ENCODE measurements at places on chromosomes 13 and 19.

DNA sequence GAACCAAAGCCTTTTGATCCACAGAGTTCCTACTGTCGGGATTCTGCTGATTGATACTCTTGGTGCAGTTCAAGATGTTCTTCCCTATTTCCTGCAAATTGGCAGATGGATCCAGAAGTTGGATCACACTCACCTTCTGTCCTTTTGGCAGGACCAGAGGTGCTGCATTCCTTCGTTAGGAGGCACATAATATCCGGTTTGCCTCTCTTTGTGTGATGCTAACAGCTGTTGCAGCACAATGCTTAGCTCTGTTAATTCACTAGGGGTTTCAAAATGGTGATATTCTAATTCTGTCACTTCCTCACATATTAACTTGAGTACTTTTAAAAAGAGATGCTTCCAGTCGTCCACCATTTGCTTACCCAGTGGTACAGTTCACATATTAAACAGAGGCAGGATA lies 15.2 kb upstream of the CHST8 start:
- DNase-seq: no peak
- H3K27me3 ChIP-seq: peaks cover 56% of the 10 kb centered on the region
- no peak overlapping the region for H3K4me3 ChIP-seq
- H3K4me1 ChIP-seq: no peaks in the 10 kb centered on the region
- H3K36me3 ChIP-seq: no peaks in the 10 kb centered on the region

DNA sequence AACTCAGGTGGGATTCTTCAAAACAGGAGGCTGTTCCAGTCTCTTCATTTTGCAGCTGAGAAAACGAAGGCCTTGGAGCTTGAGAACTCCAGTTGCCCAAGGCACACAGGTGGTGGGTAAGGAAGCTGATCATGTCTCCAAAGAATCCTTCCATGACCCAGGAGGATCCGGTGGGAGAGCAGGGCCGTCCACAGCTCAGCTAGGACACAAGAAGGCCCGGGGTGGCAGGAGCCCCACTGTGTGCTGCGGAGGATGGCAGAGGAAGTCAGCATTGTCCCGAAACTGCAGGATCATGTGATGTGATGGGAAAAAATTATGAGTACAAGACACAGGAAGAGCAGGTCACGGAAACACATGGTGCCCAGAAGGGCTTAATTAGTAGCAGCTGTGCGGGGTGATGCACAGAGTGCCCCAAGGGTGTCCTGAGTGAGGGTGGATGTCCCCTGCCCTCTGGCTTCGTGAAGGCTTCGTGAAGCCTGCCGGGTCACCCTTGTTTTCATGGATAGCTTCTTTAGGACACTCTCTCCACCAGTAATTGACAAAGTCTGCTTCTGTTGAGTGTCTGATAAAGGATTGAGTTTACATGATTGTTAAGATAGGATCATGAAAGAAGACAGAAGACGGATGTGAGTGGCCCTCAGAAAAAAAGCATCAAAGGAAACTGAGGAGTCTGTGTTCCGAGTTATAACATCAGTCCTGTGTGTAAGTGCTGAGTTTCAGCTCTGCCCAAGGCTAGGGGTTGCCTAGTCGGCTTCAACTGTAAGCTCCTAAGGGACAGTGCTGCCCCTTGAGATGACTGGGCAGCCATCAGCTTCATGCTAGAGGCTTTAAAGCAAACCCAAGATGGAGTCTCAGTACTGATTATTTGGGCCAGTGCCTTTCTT lies 33.8 kb upstream of the SACS start:
- H3K27ac ChIP-seq: peak overlapping the region; percentile 0
- peak overlapping the region; percentile 74 for H3K4me3 ChIP-seq
- peak; percentile 29 for DNase-seq
- no peaks in the 10 kb centered on the region for H3K36me3 ChIP-seq
- H3K27me3 ChIP-seq: no peaks in the 10 kb centered on the region

DNA sequence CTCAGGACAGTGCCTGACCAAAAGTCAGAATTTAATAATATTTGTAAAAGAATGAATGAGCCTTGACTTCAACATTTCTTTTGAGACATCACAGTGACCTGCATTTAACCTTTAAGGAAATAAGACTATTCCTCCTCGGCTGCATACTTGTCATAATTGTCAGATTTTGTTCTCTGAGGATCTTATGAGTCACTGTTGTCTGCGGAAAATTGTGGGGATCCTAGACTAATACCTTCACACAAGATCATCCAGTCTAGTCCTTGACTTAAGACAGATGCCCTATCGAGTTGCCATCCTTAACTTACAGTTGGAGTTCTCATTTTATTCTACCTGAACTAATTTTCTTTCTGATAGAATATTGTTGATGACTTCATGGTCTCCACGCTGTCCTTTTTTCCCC lies 198.4 kb downstream of the DLEU7 start:
- DNase-seq: no peak
- H3K27me3 ChIP-seq: no peaks in the 10 kb centered on the region
- H3K27ac ChIP-seq: no peak overlapping the region
- no peaks in the 10 kb centered on the region for H3K36me3 ChIP-seq

GRCh38 chr13:73138638-73139491 lies 80.1 kb downstream of the KLF5 start:
- DNase-seq: no peak
- H3K27ac ChIP-seq: no peak overlapping the region
- no peak overlapping the region for H3K4me3 ChIP-seq
- H3K36me3 ChIP-seq: no peaks in the 10 kb centered on the region
- no peaks in the 10 kb centered on the region for H3K27me3 ChIP-seq
- peaks cover 31% of the 10 kb centered on the region for H3K4me1 ChIP-seq

DNA sequence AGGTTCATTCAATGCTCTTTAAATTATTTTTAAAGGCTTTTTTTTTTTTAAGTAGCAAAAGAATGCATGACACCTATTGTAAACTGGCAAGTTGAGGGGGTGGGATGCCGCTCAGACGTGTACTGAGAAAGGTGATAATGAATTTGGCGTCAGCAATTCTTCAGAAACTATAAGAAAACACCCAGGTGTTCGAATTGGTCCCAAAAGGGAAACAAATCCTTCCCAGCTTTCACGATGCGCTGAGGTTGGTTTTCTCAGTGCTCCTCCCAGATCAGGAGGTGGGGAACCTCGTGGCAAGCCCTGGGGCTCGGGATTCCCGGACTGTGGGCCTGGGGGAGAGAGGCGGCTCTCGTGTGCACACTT lies 543 bp upstream of the FAM124A start:
- H3K27me3 ChIP-seq: peaks cover 47% of the 10 kb centered on the region
- H3K36me3 ChIP-seq: peaks cover 3% of the 10 kb centered on the region
- DNase-seq: no peak
- peaks cover 11% of the 10 kb centered on the region for H3K4me1 ChIP-seq
- H3K4me3 ChIP-seq: peak overlapping the region; percentile 86

DNA sequence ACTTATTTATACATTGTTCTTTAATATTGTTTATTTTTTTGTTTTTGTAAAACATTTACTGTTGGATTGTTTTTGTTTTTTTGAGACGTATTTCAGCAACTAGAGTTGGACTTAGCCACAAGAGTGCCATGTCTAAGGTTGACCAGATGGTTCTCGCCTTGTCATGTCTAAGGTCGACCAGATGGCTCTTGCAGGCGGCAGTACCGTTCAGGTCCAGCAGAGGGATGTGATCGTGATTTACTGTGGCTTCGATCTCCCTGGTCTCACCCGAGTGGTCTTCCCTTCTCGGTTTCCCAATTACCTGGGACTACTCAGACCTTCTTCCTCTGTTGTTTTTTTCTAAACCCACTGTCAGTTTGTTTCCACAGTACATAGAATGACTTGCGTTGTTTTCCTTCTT lies 1438.6 kb downstream of the UQCRFS1 start:
- no peak for DNase-seq
- H3K27me3 ChIP-seq: no peaks in the 10 kb centered on the region
- peaks cover 87% of the 10 kb centered on the region for H3K36me3 ChIP-seq
- H3K27ac ChIP-seq: no peak overlapping the region
- H3K4me1 ChIP-seq: no peaks in the 10 kb centered on the region

GRCh38 chr19:13461536-13461935 lies 44.7 kb downstream of the CACNA1A start:
- H3K4me3 ChIP-seq: no peak overlapping the region
- no peak overlapping the region for H3K27ac ChIP-seq
- peaks cover 62% of the 10 kb centered on the region for H3K27me3 ChIP-seq
- DNase-seq: no peak
- H3K4me1 ChIP-seq: peaks cover 19% of the 10 kb centered on the region

- DNase-seq: no peak
- H3K36me3 ChIP-seq: no peaks in the 10 kb centered on the region
- H3K4me3 ChIP-seq: no peak overlapping the region
- H3K27ac ChIP-seq: no peak overlapping the region
These were observed 95.1 kb downstream of the C13orf42 start for GRCh38 chr13:51015973-51016372.

DNA sequence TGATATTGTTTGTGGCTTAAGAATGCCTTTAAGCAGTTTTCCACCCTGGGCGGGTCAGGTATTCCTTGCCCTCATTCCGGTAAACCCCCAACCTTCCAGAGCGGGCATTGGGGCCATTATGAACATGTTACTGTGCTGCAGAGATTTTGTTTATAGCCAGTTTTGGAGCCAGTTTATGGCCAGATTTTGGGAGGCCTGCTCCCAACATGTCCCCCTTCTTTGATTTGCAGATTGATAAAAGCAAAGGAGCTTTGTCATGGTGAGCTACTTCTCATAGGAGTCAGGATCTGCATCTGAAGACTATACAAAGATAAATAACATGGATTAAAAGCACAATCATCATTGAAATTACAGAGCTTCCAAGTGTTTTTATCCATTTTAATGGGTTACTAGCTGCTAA lies 36.9 kb upstream of the ZNF562 start:
- DNase-seq: no peak
- H3K4me1 ChIP-seq: no peaks in the 10 kb centered on the region
- peaks cover 2% of the 10 kb centered on the region for H3K36me3 ChIP-seq
- peaks cover 24% of the 10 kb centered on the region for H3K27me3 ChIP-seq
- no peak overlapping the region for H3K4me3 ChIP-seq

GRCh38 chr19:7681340-7682174 lies 924 bp downstream of the TRAPPC5 start:
- H3K4me3 ChIP-seq: peak overlapping the region; percentile 87
- H3K27me3 ChIP-seq: peaks cover 32% of the 10 kb centered on the region
- H3K36me3 ChIP-seq: no peaks in the 10 kb centered on the region
- H3K27ac ChIP-seq: peak overlapping the region; percentile 90

DNA sequence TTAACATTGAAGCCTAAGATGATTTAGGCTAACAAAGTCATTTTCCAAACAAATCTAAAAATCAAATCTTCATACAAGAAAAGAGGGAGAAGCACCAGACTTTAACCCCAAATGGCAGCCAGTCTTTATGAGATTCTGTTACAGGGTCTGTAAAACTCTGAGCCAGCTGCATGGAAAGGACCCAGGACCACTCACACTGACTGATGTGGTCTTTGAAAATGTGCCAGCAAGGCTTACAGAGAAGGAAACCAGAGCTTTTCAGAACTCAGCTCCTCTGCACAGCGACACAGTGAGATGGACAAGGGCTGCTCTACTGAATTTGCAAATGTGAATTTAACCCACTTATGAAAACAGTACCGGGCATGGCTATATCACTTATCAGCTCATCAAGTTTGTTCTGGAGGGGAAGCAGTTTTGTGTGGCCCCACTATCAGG lies 98.8 kb upstream of the SERP2 start:
- H3K36me3 ChIP-seq: no peaks in the 10 kb centered on the region
- H3K4me1 ChIP-seq: peaks cover 11% of the 10 kb centered on the region
- H3K4me3 ChIP-seq: no peak overlapping the region
- H3K27me3 ChIP-seq: no peaks in the 10 kb centered on the region
- no peak for DNase-seq
- H3K27ac ChIP-seq: no peak overlapping the region

GRCh38 chr19:1568320-1569019 lies at the start of gene MEX3D:
MEX3D (minus strand) TSS chr19:1568325; CDS start chr19:1568058, 267 bp downstream.
- H3K27ac ChIP-seq: peak within 1 kb of the TSS; percentile 94
- peak within 1 kb of the TSS; percentile 88 for H3K4me3 ChIP-seq
- H3K4me1 ChIP-seq: peaks cover 17% of the 10 kb centered on the region
- peaks cover 5% of the 10 kb centered on the region for H3K36me3 ChIP-seq
- DNase-seq: peak; percentile 57
- peaks cover 24% of the 10 kb centered on the region for H3K27me3 ChIP-seq

DNA sequence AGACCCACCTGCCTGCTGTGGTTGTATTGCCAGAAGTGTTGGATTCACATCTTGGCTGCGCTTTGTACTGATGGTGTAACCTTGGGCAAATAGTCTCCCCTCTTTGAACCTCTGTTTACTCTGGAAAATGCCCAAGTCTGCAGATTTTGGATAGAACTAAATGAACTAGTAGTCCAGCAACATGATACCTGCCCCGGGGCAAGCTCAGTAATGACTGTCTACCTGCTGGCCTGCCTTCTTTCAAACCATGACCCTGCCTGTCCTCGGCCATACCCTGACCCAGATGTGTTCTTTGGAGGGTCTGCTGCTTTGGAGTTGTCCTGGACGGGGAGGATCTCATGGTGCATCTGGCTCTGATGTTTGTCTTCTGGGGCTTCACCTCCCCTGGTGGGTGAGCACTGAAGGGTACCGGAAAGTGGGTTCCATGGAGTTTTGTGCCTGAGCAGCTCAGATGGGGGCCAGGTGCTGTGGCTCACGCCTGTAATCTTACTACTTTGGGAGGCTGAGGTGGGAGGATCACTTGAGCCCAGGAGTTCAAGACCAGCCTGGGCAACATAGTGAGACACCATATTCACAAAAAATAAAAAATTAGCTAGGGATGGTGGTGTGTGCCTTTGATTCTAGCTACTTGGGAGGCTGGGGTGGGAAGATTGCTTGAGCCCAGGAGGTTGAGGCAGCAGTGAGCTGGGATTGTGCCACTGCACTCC lies 59.5 kb downstream of the TNFRSF19 start:
- no peak for DNase-seq
- H3K4me3 ChIP-seq: no peak overlapping the region
- H3K4me1 ChIP-seq: peaks cover 51% of the 10 kb centered on the region
- peaks cover 9% of the 10 kb centered on the region for H3K36me3 ChIP-seq
- H3K27me3 ChIP-seq: no peaks in the 10 kb centered on the region

DNA sequence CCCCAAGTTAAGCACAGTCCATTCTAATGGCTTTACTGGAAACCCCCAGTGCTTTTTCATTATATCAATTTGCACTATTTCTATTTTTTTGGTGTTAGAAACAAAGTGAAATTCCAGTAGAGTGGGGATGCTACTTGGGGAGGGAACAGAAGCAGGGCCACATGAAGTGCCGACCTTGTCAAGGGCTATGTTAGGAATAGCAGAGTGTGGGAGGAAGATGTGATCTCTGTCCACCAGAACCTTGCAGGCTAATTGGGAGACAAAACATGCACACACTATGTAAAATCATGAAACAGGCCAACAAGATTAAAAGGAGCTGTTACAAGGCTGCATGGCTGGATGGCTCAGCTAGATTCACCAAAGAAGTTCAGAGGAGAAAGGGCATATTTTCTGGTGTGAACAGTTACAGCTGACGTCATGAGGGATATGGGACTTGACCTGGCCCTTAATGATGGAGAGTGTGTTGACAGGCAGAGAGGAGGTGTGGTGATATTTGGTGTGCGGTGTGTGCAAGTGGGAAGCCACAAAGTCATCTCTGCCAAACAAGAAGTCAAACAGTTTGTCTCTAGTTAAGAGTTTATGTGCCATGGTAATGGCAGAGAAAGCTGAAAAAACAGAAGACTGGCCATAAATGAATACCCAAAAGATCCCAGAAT lies 318.4 kb upstream of the MAB21L1 start:
- H3K4me1 ChIP-seq: peaks cover 11% of the 10 kb centered on the region
- no peak overlapping the region for H3K27ac ChIP-seq
- H3K4me3 ChIP-seq: no peak overlapping the region
- DNase-seq: no peak
- H3K27me3 ChIP-seq: no peaks in the 10 kb centered on the region
- H3K36me3 ChIP-seq: no peaks in the 10 kb centered on the region

GRCh38 chr13:110511509-110512181 lies 49.9 kb downstream of the RAB20 start:
- H3K4me1 ChIP-seq: no peaks in the 10 kb centered on the region
- H3K4me3 ChIP-seq: no peak overlapping the region
- DNase-seq: no peak
- no peak overlapping the region for H3K27ac ChIP-seq
- H3K36me3 ChIP-seq: peaks cover 23% of the 10 kb centered on the region
